ENCODE measurements at places on chromosomes 12 and 14.

GRCh38 chr14:88667555-88668273 is 104.9 kb downstream of the ZC3H14 start:
- DNase-seq = peak; percentile 65

DNA sequence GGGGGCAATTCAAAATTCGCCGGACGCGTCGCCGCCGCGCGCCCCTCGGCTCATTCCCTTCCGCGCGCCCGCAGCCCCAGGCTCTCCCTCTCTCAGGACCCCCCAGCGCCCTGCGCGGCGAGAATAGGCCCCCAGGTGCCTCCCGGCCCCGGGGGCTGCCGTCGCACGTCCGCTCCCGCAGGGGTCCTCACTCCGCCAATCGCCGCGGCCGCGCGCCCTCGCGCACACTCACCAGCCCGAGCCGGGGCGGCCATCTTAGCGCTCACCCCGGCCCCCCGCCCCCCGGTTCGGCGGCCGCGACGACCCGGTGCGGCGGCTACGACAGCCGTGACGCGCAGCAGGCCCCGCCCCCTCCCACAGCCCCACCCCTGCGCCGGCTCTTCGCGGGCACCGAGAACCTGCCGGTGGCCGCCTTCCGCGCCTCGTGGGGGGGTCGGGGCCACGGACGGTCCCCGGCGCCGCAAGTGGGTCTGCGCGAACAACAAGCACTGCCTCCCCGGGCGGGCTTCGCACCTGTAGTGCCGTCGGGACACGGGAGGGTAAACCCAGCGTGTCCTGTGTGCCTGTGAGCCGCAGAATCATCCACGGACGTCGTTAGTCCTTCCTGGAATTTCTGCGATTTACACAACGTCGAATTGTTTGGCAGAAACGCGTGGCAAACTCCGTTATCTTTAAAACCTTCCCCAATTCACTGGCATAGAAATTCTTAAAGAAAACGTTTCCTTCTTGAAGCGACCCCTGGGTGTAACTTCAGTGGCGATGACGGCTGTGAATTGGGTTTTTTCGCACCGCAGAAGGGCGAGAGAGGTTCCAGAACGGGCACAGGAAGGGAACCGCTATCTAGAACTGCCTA is 2.5 kb downstream of the USP44 start:
- DNase-seq = no peak

DNA sequence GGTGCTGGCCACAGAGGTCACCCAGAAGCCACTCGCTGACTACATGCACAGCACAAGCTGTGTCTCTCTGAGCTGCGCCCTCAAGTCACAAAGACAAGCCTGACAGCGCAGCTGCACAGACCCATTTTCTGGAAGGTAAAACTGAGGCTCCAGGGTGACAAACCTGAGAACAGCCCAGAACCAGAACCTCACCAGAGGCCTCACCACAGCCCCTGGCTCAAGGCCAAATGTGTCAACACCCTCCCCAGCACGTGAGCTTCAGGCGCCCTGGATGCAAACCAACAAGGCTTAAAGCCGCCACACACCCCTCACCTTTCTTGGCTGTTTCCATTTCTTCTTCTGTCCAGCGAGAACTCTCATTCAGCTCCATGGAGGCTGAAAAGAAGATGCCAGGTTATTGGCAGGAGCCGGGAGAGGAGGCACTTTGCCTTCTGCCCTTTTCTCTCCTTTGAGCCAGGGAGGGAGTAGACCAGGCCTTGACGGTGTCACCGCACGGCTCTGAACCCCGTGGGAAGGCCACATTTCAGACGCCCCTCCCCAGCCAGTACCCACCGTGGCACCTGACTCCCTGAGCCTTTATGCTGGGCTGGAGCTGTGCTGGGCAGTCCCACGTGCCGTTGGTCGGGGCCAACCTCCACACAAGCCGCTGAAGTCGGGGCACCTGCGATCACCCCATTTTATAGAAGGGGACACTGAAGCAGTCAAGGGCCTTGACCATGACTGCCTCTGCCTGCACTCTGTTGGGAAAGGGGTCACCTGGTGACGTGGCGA is 103.1 kb downstream of the RFLNA start:
- DNase-seq = no peak

DNA sequence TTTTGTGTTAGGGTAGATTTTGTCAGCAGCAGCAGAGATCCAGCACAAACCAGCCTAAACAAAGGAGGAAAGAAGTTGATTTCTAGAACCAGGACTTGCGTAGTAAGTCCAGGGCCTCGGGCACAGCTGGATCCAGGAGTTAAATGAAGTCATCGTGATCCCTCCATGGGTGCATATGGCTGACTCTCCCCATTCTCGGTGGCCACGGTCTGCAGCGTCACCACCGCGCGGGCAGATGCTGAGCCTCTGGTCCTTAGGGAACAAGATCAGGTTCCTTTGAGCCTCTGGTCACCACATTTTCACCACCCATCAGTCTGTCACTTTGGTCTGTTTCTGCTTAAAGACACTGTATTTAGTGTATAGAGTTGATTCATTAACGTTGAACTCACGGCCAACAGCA is 14.8 kb upstream of the GALNT9 start:
- DNase-seq = no peak

- no peak for DNase-seq
Measured at GRCh38 chr12:75959506-75959905, 72.1 kb downstream of the PHLDA1 start.

DNA sequence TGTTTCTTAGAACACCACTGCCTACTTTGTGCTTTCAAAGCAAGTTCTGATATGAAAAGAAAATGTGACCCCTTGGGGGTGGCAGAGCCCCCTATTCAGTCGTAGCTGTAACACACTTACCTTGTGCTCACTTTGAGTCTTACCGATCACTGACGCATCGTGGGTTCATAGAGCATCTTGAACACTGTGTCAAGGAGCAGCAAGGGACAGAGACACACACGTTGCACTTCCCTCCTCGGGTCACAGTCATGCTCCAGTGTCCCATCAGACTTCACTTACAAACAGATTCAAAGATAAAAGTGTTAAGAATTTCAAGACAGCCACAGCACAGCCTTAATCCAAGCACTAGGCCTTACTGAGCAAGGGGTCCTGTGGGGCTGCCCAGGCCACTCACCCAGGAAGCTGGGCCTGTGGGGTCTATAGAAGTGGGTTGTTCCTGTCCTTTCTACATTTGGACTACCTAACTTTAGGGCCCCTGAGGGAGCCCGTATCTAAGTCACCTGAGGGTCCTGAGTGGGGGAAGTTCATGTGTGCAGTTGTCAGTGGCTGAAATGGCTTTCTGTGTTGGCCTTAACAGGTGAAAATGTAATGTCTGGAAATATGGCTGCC is 75.4 kb upstream of the BDKRB2 start:
- DNase-seq = no peak

- DNase-seq = no peak
Measured at GRCh38 chr12:1767407-1768090, 52.8 kb upstream of the LRTM2 start.

GRCh38 chr14:86613786-86614185 is 1083.8 kb downstream of the FLRT2 start:
- no peak for DNase-seq

GRCh38 chr12:51676875-51677274 is 85.8 kb downstream of the SCN8A start:
- DNase-seq = no peak

DNA sequence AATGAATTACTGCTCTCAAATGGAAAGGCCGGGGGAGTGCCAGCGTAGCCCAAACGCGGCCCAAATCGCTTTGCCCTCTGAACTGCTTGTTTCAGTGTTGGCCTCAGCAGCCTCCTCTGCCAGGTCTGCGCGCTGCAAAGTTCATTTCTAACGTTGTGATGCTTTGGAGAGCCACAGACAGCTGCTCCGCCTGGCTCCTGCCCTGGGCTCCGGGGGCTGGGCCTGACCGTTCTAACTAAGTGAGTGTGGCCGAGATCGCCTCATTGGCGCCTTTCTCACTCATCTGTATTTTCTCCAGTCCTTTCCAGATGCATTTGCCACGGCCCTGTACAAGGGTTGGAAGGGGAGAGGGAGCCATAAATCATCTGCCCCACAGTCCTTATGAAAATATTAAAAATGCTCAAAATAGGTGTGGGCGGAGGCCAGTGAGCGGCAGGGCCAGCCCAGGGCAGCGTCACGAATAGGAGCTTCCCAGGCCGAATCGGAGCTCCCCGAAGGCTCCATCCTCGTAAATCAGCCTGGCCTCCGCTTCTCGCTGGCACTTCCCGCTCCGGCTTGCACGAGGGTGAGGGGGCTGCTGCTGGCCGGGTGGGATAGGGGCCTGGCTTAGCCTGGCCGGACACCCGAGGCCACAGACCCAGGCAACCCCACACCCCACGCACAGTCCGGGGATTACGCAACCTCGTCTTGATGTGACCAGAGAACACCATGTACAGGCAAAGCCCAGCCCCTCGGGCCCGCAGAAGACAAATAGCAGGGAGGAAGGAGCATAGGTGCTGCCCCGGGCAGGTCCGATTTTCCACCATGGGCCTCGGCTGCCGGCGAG is 196.6 kb upstream of the DIO3 start:
- no peak for DNase-seq

- no peak for DNase-seq
Measured at GRCh38 chr12:13465635-13466034, 269.1 kb downstream of the EMP1 start.

DNA sequence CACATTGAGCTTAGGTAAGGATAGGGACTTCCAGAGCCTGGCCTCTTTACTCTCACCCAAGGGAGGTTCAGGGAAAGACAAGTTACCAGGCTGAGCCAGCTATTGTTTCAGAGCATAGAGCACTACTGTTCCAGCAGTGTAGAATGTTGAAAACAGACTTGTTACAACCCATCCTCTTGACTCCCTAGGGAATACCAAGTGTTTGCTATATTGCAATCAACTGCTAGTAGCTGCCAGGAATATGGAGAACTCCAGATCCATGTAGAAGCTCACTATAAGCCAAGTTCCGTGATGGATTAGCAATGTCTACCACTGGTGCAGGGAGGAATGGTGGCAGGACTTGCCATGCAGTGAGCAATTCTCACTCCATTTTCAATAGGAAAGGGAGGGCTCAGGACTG is 199.8 kb upstream of the RBM19 start:
- no peak for DNase-seq

- no peak for DNase-seq
Measured at GRCh38 chr12:98852181-98852580, 207.1 kb downstream of the APAF1 start.

GRCh38 chr12:119154435-119154818 is 24.3 kb upstream of the HSPB8 start:
- DNase-seq = no peak

- DNase-seq = no peak
Measured at GRCh38 chr12:108337235-108338223, 1.6 kb downstream of the CMKLR1 start.

DNA sequence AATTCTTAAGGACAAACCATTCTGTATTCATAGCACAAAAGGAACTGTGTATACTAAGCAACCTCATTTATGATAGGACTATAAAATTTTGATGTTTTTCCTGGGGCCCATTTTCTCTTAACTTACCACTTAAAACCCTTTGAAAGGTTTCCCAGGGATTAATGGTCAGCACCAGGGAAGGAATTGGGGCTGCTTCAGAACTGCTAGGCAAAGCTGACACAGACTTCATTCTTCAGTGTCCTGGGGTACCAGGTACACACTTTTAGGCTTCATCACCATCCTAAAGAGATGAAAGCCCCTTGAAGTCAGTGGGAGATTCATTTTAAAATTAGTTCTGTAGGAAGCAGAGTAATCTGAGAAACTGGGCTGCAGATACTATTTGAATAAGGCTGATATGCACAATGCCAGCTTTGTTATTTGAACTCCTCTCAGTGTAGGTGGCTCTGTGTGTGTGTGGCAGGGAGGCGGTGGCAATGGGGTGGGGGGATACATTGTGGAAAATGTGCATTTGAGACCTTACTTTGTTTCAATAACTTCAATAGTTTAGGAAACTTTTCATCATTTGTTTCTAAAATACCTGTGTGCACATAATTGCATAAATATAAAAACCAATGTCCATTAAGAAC is 329.3 kb upstream of the DCN start:
- DNase-seq = no peak

DNA sequence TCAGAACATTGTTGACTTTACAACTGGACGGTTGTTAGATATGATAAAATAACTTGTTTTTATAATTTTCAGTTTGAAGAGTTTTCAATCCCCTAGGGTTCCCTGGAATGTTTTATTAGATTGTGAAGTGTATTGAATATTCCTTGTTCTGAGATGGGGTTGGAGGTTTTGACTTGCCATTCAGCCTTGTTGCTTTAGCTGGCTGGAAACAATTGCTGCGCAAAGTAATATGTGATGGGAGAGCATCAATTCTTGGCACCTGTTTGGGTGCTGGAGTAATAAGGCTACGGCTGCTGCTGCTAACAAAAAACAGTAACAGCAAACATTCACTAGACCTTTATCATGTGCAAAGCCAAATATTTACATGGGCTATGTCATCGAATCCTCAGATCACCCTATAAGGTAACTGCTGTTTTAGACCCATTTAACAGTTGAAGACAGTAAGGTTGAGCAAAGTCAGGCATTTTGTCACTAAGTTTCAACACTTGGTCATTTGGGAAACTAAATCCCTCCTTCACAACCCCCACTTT is 241.0 kb upstream of the TBX3 start:
- no peak for DNase-seq

DNA sequence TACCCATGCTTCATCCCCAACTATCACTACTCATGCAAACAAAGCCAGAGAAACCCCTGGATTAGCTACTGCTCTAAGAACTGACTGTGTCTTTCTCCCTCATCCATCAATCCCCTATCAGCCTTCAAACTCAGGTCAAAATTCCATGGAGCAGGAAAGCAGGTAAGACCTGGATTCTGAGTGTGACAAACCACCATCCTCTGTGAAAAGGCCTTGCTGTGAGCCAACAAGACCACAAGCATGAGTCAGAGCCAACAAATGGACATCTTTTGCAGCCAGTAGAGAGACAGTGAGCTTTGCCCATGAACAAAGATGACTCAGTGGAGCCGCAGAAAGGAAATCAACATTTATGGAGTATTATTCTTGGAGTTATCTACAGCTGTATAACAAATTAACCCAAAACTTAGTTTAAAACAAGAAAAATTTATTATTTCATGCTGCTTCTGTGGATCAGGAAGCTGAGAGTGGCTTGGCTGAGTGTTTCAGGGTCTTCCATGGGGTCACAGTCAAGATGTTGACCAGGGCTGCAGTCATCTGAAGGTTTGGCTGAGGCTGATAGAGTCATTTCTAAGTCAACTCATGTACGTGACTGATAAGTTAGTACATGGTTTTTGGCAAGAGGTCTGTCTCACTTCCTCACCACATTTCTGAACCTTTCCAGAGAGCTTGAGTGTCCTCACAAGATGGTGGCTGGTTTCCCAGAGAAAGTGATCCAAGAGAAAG is 61.1 kb downstream of the PITPNM2 start:
- peak; percentile 96 for DNase-seq
